ENCODE measurements at places on chromosomes 5 and 9.

- no peak for DNase-seq
Observed at GRCh38 chr5:6943197-6944112, 230.2 kb downstream of the TENT4A start.

- DNase-seq: no peak
Observed at GRCh38 chr9:107239474-107239873, 43.6 kb upstream of the RAD23B start.

- DNase-seq: no peak
Observed at GRCh38 chr9:130426467-130426773, 18.3 kb upstream of the ASS1 start.

GRCh38 chr5:142364251-142365145 is 39.7 kb upstream of the SPRY4 start:
- DNase-seq: no peak

DNA sequence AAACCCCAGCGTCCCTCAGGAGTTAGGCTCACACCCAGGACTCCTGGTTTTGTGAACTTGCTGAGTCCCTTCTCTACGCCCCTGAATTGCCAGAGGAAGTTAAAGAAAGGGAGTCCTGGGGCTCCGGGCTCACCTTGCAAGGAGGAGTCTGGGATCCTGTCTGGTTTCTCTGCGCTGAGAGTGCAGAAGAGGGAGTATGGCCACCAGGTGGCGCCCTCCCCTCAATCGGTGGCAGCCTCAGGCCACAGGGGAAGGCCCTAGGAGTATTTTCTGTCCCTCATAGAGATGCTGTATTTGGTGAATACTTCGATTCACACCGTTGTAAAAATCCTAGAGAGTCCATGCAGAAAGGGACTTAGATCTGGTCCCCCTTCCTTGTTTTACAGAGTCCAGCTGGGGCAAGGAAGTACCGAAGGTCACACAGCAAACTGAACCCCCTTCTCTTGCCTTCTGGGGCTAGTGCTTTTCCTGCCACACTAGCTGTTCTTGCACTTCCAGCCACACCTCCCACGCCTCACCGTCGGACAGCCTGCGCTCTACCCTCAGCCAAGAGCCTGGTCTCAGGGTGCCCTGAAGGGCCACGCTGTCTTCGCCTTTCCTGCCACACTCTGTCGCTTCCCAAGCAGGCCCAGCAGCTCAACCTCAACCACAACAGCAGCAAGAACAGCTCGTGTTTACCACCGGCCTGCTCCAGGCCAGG is 10.2 kb downstream of the HAND1 start:
- peak; percentile 52 for DNase-seq

DNA sequence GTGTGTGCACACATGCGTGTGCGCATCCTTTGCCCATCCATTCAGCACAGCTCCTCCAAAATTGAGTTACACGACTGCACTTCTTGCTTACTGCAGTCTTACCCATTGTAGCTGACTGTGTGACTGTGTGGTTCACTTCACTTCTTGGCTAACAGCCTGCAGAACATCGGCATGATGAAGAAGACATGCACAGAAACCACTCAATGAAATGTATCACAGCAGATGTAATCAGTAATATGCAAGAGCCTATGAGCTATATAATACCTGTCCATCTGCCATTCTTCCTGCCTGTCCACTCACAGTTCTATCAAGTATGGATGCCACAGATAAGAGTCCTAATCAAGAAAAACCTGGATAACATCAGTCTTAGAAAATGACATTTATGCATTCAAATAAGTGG is 83.9 kb downstream of the TRPM3 start:
- DNase-seq: no peak

DNA sequence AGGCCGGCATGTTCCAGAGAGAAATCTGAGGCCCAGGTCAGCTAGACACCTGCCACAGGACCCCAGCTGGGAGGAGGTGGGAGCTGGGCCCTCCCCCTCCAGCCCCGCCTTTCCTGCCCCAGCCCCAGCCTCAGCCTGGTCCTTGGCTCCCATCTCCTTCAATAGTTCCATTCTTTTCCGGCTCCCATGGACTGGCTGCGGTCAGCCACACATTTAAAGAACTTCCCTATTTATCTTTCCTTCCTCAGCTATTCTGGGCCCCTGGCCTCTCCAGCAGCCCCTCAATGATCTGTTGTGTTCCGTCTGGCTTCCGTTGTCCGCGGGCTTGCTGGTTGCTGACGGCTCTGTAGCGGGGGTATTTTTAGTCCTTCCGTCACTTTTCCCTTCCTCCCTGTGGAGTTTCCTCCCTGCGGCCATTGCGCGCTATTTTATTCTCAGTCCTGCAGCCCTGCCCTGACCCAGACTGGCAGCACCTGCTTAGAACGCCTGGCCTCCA is 73.8 kb downstream of the AMBP start:
- no peak for DNase-seq

GRCh38 chr9:122087406-122088200 is 5.5 kb downstream of the TTLL11 start:
- no peak for DNase-seq

- DNase-seq: no peak
Observed at GRCh38 chr5:179488975-179489374, 61.4 kb upstream of the RUFY1 start.

GRCh38 chr9:128494108-128494745 is 10.3 kb upstream of the GLE1 start:
- DNase-seq: no peak

DNA sequence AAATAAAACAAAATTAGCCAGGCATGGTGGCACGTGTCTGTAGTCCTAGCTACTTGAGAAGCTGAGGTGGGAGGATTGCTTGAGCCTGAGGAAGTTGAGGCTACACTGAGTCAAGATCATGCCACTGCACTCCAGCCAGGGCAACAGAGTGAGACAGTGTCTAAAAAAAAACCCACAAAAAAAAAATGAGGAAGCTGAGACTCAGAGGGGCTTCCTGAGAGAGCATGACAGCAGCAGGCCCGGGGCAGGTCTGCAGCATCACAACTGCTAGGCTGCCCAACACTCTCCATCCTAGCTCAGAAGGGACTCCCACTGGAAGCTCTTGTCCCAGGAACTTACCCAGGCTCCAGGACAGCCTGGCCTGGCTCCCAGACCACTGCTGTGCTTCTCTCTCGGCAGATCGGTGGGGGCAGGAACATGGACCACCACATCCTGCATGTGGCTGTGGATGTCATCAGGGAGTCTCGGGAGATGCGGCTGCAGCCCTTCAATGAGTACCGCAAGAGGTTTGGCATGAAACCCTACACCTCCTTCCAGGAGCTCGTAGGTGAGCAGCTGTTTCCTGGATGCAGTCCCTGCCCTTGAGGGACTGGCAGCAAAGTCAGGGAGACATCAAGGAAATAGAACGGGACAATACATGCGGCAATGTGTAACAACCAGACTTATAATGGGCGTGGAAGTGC is 19.1 kb downstream of the PTGS1 start:
- DNase-seq: no peak

GRCh38 chr9:113737517-113738271 is 138.4 kb upstream of the ZNF618 start:
- no peak for DNase-seq

- DNase-seq: no peak
Observed at GRCh38 chr5:74294231-74294705, 346.3 kb downstream of the ENC1 start.

- DNase-seq: no peak
Observed at GRCh38 chr9:92247981-92248380, 45.5 kb downstream of the IARS1 start.

GRCh38 chr9:34862043-34862442 is 96.0 kb upstream of the PHF24 start:
- DNase-seq: no peak

DNA sequence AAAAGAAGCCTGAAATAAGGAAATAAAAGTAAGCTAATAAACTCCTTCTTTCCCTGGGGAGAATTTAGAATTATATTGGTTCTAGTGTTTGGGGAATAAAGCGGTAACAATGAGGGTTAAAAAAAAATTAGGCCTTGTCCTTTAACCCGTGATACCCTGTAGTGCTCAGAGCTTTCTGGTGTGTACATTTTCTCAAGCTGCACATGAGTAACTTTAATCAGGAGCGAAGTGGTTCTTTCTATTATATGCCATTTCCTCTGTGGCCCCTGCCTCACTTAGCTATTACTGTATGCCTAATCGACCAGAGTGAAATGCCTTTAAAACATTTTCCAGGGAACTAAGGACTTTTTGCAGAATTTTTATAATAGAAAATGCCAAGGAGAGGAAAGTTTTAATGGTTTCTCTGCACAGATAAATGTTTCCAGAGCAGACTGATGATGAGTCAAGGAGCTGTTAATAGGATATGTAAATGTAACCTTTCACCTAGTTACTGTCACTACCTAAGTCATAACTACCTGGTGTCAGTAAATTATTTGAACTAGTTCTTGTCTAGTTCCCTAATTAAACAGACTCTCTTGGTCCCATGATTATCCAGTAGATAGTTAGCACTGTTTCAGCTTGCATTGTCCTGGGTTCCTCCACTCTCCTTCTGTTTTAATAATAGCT is 7.6 kb downstream of the PAM start:
- no peak for DNase-seq

DNA sequence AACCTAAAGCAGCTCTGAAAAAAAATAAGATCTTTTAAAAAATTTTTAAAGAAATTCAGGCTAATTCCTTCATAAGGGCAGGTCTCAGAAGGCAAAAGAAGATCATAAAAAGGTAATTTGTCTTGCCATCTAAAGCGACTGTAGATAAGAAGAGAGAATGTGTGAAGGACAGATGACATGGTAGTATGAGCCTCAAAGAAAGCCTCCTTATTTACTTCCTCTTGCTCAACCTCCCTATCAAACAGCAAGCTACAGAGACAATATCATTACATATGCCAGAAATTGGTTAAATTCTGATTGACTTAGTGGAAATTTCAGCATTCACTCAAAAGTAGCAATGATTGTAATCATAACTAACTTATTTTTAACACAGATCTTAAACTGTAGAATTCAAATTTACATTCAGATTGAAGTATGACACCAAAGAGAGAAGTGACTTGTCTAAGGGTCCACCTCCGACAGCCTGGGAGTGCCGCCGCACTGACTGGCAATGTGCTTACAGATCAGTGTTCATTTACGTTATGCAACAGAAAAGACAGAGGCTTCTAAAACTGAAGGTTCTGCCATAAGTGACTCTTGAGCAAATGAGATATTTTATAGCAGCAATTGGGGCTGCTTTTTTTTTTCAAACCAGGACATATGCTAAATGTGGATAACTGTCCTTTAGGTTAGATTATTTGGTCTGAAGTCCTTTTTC is 132.0 kb downstream of the CEMIP2 start:
- DNase-seq: no peak

DNA sequence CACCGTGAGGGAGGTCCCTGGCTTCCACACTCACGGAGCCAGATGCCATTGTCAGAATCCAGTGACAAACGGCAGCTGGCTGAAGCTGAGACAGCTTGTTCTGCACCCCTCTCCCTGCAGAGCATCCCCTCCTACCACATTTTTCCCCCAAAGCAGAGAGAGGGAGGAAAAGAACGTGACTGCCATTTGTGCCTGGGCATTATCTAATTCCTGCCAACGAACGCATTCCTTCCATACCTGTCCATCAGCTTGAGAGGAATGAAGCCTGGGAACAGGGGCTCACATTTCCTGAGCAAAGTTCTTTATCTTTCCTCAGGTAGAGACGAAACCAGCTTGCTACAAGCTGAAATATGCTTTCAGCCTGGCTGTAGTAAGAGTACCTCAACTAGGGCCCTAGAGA is 175.4 kb downstream of the SLIT3 start:
- no peak for DNase-seq

- no peak for DNase-seq
Observed at GRCh38 chr5:152631221-152631620, 226.1 kb upstream of the NMUR2 start.

DNA sequence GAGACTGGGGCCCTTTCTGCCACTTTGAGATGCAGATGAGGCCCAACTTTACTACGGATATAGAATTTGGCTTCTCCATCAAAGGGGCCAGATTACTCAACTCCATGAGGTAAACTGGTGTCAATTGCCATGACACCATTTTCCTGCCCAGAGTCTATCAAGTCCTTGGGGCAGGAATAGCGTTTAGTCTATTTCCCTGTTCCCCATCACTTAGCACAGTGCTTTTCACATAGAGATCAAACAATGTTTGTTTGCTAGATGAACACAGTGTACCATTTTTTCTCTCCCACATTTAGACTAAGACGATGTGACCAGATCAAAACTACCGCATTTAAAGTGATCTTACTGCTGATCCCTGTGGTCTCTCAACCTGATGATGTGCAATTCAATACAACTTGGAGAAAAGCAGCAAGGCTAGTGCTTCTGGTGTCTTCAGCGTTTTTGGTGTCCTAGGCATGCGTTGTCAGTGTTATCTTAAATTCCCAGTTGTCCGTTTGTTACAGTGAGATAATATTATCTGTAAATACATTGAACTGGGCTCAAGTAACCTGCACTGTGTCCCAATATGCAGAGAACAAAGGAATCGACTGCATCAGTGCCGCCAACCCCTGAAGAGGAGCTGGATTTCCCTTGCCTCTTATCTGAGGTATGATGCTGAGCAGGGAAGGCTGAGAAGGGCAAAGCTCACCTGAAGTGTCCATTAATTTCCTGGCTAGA is 446.2 kb downstream of the PLK2 start:
- no peak for DNase-seq

DNA sequence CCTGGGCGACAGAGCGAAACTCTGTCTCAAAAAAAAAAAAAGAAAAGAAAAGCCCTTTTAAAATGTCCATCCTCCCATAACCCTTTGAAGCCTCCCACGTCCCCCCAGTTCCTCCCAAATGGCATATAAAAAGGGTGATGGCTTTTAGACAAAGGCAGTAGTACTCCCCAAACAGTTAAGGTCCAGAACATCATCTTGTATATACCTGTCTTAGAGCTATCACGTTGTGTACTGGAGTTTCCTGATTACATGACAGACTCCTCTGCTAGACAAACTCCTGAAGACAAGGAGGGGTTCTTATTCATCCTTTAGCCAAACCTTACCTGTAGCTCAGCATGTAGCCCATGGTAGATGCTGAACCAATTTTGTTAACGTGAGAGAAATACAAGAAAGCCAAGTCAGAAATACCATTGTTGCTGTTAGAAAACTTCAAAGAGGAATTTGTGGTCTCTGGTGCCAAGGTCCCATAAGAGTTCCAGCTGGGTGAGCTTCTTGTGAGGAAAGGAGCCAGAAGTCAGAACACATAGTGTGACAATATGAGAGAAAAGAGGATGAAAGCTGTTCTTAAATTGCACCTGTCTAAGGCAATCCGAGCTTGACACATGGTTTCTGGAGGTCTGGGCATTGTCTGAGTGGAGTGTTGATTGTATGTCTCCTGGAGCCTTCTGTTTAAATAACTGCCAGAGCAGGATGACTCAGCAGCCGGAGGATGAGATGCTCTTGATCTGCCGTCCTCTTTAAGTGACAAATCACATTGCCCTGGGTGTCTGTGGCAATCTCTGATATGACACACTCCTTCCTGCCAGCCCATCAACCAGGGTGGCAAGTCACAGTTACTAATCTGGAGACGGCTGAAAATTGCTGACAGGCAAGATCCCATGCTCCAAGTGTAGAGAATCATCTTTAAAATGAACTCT is 69.1 kb downstream of the ARRDC3 start:
- DNase-seq: peak; percentile 62

GRCh38 chr9:98730871-98731270 is 22.1 kb upstream of the GABBR2 start:
- no peak for DNase-seq

DNA sequence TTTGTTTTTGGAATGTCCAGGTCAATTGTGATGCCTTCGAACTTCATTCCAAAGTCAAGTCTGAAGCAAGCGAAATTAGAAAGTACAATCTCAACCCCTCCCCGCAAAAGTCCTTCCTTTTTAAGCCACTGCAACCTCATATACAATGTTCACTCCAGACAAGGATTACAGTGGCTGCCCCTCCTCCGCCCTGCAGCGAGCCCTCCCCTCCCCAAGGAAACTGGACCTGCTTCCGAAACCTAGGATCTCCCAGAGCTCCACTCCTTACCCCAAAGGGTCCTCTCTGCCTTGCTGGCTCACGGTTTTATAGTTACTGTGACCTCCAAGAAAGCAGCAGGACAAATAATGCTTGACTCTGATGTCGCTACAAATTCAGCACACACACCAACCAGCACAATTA is 10.4 kb downstream of the LRRC14B start:
- DNase-seq: no peak

Measured in stimulated activated CD8-positive, alpha-beta memory T cell treated with anti-CD3 and anti-CD28 coated beads, Interleukin-4, amount 100 ng/mL, for 1 hour (primary cell).